ENCODE measurements at places on chromosomes 7 and 10.
A peak's percentile ranks its signal among the peaks of the same experiment; 100 is the strongest.

DNA sequence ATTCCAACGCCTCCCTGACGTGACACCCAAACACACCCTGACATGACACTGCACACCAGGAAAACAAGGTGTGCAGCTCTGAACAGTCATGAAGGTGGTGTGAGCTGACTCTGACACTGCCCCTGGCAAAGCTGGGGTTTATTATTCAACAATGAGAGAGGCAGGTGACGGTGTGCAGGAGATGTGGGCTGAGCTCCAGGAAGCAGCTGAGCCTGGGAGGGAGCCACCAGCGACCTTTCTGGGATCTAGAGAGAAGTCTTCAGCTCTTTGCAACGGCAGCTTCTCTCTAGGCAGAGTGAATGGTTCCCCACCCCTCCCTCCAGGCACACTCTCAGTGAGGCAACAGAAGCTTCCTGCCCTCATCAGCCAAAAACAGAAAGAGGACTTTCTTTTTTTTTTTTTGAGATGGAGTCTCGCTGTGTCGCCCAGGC, 65.6 kb downstream of the SH3PXD2A start:
- no peak for DNase-seq

- DNase-seq, result no peak
These were observed 40.0 kb downstream of the SYPL1 start for GRCh38 chr7:106071999-106072714.

- DNase-seq, result no peak
These were observed 2.6 kb downstream of the PRLHR start for GRCh38 chr10:118592675-118593330.

DNA sequence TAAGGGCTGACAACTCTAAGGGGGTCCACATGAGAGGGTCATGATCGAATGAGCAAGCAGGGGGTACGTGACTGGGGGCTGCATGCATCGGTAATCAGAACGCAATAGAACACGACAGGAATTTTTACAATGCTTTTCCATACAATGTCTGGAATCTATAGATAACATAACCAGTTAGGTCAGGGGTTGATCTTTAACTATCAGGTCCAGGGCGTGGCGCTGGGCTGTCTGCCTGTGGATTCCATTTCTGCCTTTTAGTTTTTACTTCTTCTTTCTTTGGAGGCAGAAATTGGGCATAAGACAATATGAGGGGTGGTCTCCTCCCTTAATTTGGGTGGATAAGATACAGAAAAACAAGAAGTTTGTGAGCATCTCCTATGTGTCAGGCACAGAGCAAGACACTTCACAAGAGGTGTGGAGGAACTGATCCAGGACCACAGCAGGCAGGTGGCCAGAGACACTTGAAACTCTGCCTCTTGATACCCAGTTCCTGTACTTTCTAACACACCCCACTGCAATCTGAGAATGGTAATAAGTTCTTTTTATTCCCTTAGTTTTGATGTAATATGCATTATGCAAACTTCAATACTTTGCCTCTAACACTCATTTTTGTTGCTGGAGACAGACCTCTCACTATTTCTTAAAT, 18.0 kb upstream of the MRLN start:
- no peak for DNase-seq

DNA sequence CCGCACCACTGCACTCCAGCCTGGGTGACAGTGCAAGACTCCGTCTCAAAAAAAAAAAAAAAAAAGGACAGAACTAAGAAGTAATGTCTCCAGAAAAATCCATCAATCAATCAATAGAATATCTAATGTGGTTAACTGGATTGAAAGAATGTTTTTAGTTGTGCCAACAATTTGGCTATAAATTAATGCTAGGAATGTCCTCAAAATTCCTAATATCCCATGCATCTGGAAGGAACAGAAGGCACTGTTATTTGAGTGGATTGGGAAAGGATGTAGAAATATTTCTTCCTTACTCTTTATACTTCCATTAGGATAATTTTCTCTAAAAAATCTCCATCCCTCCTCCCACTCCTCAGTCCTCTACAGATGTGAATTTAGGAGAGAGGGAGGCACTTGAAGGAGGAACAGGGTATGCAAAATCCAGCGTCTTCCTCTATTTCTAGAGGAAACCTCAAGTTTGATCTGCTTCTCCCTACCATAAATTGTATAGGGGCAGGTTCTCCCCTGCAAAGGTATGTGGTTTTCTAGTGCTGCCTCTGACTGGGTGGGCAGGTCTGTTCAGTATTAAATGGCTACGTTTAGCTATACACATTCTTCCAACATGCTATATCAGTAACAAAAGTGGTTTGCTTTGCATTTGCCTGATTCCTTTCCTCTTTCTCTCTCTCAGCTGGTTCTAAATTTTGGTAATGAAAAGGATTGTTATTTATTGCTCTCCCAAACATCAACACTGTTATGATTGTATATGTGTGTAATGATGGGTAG, 54.1 kb downstream of the RNLS start:
- DNase-seq, result no peak

GRCh38 chr10:63633677-63634487, 112.7 kb downstream of the REEP3 start:
- DNase-seq, result no peak

DNA sequence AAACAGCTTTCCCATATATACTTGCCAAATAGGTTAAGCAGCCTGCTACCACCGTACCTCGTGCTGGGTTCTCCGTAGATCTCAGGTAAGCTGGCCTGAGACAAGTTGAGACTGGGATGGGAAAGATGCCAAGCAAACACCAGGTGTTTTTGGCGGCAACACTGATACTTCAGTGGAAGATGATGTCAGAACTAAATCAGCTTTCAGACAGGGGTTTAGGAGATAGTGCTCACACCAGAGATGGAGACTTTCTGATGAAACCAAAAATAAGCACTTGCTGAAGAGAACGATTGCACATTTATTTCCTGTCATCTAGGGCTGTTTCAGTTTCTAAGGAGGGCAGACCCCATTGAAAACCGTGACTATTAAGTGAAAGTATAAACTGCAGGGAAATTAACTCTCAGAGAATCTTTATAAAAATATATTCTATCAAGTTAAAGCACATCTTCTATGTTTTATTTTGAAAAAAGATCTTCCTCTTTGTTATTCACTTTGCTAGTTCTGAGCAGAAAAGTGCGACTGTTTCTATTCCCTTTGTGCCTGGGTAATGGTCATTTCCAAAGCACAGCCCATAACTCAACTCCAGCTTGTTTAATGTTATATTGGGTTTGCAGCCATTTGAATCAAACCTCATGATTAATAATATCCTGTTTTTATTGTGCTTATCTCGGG, 149.9 kb downstream of the CPED1 start:
- no peak for DNase-seq

GRCh38 chr10:86305521-86305920, 61.1 kb downstream of the GRID1 start:
- DNase-seq, result no peak

GRCh38 chr10:12397941-12398340, 48.6 kb downstream of the CAMK1D start:
- no peak for DNase-seq

DNA sequence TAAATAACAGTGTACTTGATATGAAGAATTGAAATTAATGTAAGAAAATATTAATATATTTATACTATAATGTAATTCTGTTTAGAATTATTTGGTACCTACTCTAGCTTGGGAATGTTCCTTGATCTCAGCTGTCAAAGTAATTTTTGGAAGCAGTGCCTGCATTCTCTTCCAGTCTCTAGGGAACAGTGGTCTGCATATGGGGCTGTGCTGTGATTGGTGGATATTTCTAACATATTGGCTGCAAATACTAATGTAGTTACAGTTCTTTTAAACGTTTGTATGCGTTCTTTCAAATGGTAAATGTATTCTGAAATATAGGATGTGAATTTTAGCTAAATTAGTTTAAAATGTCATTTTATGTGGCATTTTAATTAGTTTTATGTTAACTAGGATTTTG, 87.2 kb downstream of the PHF14 start:
- no peak for DNase-seq

GRCh38 chr10:125259651-125260050, 99.3 kb upstream of the CTBP2 start:
- no peak for DNase-seq

GRCh38 chr10:4094751-4095150, 309.7 kb upstream of the KLF6 start:
- DNase-seq, result no peak

GRCh38 chr7:27178366-27178765, 4.2 kb upstream of the HOXA10 start:
- no peak for DNase-seq

DNA sequence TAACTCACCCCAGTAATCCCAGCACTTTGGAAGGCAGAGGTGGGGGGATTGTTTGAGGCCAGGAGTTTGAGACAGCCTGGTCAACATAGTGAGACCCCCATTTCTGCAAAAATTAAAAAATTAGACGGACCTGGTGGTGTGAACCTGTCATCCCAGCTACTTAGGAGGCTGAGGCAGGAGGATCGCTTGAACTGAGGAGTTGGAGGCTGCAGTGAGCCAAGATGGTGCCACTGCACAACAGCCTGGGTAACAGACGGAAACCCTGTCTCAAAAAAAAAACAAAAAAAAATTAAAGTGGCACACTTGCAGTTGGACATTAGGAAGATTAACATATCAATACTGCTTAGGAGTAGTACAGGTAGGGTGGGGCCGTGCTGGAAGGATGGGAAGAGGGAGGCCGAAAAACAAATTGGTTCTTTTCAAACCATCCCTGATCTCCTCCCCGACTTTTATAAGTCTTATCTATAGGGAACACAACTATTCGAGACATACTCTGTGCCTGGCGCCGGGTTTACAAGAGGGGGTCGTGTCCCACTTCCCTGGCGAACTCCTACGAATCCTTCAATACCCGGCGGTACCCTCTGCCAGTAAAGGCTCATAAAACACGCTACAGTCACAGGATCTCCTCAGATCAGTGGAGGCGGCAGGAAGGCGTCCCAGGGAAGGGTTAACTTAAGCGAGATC, 628 bp downstream of the TAF6 start:
- no peak for DNase-seq

DNA sequence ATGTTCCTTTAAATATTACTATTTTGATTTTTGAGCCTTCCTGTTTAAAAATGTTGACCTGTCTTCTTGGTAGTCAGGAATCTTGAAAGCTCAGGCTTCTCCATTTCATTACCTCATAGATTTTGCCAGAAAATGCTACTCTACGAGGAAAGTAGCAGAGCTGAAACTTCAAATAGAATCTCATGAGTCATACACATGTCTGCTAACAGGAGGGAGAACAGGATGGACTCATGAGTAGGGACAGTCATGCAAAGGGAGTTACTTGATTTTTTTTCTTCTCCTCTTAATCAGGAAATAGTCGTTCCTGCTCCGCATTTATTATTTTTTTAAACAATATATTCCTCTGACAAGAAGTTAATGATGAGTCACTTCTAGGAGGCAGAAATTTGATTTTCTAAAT, 37.0 kb upstream of the MINDY3 start:
- DNase-seq, result no peak

GRCh38 chr10:110008518-110009339, 945 bp downstream of the ADD3 start:
- DNase-seq, result peak; percentile 27

- DNase-seq, result no peak
These were observed 187.8 kb downstream of the COBL start for GRCh38 chr7:51128545-51129435.

DNA sequence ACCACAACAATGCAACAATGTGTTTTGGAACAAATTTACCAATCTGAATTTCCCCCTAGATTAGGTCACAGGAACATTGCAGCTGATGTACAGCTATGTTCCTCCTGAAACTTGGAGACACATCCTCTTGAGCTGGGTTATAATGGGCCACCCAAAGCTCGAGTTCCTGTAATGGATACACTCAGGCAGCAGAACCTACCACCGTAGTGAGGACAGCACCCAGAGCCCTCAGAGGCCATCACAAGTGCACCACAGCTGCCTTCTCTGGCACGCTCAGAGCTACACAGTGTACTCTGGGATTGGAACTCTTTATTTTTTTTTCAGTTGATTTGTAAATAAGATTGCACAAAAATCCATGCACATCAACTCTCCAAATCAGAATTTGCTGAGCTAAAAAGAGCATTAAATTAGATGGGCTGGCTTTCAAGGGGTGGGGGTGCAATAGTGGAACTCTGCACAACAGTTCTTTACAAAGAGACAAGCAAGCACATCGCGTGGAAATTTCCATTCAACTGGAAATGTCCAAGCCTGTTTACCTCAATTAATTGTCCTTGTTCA, 56.7 kb downstream of the EGFR start:
- DNase-seq, result no peak

DNA sequence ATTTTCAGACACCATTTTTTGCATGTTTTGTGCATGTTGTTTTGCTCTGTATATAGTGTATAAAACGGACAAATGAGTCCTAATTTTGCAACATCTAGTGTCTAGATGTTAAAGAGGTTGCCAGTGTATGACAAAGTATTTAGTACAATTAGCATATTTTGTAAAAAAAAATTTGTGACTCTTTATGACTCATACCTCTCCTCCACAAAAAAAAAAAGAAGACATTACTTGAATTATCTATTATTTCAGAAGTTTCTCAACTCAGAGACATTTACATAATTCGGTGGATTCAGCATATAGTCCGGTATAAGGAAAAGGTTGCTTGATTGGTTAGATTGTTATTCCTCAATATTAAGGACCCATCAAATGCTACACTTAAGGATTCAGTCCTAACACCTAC, 26.0 kb downstream of the NUP42 start:
- no peak for DNase-seq

- DNase-seq, result no peak
These were observed 98.1 kb downstream of the PARD3 start for GRCh38 chr10:34716958-34717357.

DNA sequence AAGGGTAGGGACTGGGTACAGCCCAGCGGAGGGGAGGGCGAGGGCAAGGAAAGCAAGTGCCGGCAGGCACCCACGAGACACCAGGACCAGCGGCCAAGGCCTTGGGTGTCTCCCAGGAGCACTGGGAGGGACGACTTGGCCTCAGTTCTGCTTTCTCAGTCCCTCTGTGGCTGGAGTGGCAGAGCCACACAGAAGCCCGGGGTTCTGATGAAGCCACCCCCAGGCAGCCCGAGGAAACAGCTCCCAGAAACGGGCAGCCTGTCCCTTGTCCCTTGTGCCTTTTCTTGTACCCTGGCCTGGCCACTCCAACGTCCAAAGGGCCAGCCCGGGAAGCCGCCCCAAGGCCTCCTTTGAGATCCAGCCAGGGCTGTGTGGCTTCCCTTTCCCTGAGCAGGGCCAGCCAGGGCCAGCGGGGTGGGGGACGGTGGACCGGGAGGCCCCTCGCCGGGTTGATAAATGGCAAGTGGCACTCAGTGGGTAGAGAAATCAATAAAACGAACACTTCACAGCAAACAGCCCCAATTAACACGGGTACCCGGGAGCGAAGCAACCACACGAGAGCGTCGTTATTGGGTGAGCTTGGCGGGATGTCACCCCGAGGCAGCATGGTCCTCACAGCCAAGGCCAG, 69.8 kb upstream of the GNA12 start:
- no peak for DNase-seq
